ENCODE measurements at places on chromosomes 12 and 14. TPM values are rescaled to one million over a fixed set of nuclear protein-coding genes. Genes with fewer than 3 reads are reported as not detected.

DNA sequence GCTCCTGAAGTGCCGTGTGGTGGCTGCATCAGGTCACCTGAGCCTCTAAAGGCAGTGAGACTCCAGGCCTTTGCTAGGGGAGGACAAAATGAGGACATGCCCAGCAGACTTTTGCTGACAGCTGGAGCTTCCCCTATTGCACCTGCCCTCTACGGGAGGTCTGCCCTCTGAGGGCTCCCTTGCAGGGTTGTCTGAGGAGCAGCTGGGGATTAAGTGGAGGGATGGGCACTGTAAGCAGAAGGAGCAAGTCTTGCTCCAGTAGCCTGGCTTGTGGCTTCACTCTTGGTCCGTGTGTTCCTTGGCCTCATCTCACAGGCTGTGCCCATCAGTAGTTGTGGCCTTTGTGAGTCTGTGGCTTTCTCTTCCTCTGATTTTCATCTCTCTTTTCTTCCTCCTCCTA, 66.9 kb upstream of the NRXN3 start:
- no peak for DNase-seq

DNA sequence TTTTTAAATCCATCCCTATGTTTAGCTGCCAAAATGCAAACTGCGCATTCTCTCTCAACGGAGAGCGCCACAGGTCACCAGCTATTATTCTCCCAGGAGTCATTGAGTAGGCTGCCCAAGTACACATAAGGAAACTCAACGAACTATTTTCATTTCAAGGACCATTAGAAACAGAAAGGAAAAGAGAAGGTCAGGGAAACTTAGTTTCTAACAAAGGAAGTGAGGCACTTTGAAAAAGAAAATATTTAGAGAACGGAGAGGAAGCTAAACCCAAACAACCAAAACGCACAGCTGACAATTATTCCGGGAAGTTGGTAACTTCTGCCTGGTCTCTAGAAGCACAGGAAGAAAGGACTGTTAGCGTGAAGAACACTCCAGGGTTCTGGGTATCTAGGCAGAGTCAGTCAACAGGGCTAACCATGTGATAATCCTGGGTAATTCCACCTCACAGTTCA, 23.5 kb downstream of the GPHB5 start:
- no peak for DNase-seq

- no peak for DNase-seq
Measured at GRCh38 chr12:132660052-132660451, 27.1 kb downstream of the POLE start.

DNA sequence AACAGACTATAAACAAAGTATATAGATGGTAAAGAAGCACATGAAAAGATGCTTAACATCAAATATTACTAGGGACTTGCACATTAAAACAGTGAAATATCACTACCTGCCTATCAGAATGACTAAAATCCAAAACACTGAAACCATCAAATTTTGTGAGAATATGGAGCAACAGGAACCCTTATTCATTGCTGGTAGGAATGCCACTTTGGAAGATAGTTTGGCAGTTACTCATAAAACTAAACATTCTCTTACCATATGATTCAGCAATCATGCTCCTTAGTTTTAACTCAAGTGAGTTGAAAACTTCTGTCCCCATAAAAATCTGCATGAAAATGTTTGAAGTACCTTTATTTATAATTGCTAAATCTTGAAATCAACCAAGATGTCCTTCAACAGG, 297.6 kb downstream of the DAD1 start:
- no peak for DNase-seq

GRCh38 chr14:61812347-61813095, 50.3 kb downstream of the SNAPC1 start:
- no peak for DNase-seq

GRCh38 chr12:48004053-48004941, at the start of gene COL2A1:
Gene COL2A1 (minus strand): TSS chr12:48004476. CDS start chr12:48004321, 155 bp downstream.
- no peak for DNase-seq

GRCh38 chr12:26239122-26239851, 43.9 kb downstream of the SSPN start:
- DNase-seq: peak; percentile 99

Gene TRMT61A
- total RNA-seq: 3.8 TPM

DNA sequence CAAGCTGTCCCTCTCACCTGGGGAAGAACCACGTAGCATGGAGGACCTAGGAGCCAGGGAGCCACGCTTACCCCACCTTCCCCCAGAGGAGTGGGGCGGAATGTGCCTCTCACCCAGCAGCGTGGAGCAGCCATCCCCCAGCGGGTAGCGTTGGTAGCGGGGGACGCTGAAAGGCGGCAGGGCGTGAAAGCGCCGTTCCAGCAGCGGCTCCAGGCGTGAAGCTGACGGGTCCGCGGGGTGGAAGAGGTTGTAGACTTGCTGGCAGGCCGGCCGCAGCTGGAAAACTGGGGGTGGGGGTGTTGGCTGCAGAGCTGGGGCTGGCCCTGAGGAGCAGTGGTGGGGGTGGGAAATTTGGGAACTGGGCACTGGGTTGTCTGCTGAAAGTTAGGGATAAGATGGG, 11.9 kb downstream of the ARL6IP4 start:
- no peak for DNase-seq

DNA sequence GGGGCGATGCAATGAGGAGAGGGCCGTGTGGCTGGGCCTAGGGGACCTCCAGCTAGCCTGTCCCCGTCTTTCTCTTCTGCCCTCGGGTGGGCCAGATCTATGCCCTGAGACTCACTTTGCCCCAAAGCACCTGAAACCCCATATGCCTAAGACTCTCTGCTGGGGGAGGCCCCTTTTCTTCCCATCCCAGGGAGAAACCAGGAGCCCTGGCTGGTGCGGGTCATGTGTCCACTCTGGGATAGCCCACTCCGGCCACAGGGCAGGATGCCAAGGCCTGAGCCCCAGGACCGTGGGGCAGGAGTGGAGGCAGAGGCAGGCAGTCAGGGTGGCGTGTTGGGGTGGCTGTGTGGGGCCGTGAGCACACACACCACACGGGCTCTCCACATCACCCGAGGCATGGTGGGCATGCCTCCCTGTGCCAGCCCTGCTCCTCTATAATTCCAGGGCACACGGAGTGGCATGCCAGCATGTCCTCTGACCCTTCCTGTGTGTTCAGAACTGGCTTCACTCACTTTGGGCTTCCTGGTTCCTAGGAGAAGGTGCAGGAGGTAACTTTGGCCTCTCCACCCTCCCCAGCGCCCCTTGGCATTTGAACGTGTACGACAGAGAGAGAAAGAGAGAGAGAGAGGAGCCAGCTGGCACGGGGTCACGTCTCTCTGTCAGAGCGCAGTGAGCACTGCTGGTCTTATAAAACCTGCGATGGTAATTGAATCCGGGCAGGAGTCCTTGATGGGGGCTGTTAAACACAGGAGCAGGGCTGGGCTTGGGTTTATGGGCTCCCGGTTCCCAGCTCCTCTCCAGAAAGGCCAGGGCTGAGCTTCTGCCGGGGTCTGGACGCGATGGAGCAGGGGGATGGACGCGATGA, 144.2 kb downstream of the KIF26A start:
- DNase-seq: no peak

Gene ADGRD1
- total RNA-seq: not detected

DNA sequence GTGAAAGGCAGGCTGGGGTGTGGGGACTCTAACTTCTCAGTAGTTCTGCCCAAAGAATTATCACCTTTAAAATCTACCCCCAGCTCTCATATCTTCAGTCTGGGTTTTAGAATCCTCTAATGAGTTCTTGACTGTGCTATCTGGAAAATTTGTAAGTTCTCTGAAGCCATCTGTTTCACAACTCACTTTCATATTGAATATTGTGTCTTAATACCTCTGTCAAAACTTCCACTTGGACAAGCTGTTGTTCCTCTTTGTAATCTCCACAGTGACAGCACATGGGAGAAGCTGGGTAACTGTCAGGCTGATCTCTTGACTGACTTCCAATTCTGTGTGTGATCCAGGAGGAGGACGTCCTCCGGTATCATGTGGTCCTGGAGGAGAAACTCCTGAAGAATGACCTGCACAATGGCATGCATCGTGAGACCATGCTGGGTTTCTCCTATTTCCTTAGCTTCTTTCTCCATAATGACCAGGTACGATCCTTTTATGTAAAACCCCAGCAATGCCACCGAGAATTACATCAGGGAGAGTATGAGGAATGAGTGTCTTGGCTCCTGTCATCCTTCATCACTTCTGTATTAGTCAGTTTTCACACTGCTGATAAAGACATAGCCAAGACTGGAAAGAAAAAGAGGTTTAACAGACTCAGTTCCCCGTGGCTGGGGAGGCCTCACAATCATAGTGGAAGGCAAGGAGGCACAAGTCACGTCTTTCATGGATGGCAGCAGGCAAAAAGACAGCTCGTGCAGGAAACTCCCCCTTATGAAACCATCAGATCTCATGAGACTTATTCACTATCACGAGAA, 111.9 kb downstream of the STAB2 start:
- no peak for DNase-seq

Gene PTHLH
- 0.88 TPM for total RNA-seq

- DNase-seq: no peak
Measured at GRCh38 chr12:93601591-93601990, 29.1 kb downstream of the SOCS2 start.

- no peak for DNase-seq
Measured at GRCh38 chr12:98387444-98387843, 127.9 kb upstream of the TMPO start.

- DNase-seq: peak; percentile 85
Measured at GRCh38 chr12:109961201-109961600, 35.0 kb downstream of the GIT2 start.

Gene DTX1
- not detected for total RNA-seq

GRCh38 chr12:110637869-110638441, 24.0 kb downstream of the TCTN1 start:
- DNase-seq: peak; percentile 59

Gene C14orf93
- 4.4 TPM for total RNA-seq
